D721Med (cell line): ENCODE measurements at places on chromosomes 5 and 9.

DNA sequence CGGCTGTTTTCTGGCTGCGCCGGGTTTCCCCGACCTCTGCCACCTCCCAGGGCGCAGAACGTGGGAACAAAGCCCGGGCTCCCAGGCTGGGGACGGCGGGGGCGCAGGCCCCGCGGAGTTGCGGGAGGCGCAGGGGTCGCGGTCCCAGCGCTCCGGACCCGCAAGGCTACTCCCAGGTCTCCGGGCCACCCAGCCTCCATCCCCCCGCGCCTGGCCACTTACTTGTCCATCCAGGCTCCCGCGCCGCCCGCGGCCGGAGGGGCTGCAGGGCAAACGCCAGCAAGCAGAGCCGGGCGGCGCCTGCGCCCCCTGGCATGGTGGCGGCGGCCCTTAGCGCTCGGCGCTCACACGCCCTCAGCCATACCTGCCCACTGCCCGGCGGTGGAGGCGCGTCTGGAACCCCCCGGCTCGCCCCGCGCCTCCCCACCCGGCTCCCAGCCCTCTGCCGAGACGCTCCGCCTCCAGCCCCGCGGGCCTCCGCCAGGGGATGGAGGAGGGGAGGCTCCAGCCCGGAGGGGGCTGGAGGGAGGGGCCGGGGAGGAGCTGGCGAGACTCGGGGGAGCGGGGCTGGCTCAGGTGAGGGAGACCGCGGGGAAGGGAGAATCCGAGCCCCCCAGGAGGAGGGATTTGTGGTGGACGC, at the start of gene ADAM19:
ADAM19 (minus strand) TSS at position 395 of the 640 bp plus-strand sequence; CDS start at position 316, 79 bp downstream.
- DNase-seq, result peak; percentile 58

DNA sequence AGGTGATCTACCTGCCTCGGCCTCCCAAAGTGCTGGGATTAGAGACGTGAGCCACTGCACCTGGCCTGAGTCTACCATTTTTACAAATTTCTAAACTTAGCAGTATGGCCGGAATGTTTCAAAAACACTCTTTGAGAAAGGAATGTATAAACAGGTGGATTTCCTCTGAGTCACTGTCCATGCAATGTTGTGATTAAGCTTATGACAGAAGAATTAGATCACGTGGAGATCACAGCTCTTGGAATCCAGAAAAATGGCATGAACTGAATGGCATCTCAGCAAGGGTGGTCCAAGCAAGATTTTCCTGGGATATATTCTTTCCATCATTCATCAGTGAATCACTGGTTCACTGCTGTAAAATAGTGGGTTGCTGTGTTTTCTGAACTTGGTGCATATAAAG, 865.0 kb downstream of the PTPRD start:
- DNase-seq, result no peak

GRCh38 chr5:135308245-135308644, 90.8 kb downstream of the MACROH2A1 start:
- no peak for DNase-seq

DNA sequence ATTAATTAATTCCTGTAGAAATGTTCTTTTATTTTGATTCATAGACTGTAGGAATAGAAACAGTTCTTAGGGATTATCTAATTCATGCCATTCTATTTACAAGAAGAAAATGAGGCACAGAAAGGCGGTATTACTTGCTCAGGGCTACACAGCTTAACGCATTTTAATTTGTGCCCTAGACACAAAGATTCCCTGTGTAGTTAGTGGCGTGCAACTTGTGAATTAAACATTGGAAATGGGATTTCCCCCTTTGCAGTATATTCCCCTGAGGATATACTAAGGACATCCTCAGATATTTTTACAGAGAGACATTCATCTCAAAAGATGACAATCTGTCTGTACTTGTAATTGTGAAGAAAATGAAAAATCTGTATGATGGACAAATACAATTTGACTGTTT, 108.1 kb downstream of the SGCD start:
- DNase-seq, result no peak

- DNase-seq, result no peak
These were observed 151.5 kb downstream of the RGS3 start for GRCh38 chr9:113614843-113615648.

DNA sequence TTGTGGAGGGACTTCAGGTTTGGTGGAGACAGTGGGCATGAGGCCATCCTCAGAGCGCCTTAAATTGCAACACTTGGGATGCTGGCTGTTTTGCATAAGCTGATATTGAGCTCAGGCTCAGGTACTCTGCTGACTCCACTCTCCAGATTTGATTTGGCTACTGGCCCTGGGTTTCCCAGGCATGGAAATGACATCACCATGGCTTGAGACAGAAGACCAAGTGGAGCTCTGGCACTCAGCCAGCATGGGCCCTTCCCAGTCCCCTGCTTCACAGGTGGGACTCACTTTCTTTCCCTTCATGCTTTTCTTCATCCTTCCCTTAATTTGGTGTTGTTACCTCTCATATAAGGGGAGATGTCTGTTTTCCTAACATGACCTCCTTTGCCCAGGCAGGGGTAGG, 72.0 kb upstream of the IL12B start:
- no peak for DNase-seq

- no peak for DNase-seq
These were observed 51.2 kb downstream of the SLC1A3 start for GRCh38 chr5:36657563-36657995.

DNA sequence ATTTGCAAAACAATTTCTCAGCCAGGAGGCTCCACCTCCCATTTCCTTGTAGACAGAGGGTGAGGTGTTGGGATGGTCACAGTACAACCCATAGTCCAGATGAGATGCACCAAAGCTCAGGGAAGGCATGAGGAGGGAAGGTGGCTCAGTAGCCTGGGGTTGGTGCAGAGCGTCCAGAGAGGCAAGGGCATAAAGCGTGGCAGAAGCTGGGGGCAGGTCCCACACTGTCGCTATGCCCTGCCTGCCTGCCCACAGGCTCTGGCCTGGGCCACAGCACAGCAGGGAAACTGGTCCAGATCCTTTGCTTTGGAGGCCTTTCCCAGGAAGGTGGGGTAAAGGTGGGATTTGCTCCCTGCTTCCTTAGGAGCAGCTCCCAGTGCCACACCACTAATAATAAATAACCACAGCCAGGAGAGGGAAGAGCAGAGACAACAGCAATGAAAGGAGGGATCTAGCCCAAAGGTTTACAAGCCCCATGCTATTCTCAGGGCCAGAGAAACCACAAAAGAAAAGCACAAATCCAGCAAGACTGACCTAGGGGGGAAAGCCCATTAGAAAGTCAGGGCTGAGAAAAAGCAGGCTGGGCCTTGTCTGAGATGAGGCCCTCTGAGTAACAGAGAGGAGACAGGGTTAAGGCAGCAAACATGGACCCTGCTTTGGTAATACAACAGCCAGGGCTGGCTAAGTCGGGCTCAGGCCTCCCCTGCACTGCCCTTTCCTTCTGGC, 27.2 kb downstream of the PCDHGC5 start:
- DNase-seq, result no peak

DNA sequence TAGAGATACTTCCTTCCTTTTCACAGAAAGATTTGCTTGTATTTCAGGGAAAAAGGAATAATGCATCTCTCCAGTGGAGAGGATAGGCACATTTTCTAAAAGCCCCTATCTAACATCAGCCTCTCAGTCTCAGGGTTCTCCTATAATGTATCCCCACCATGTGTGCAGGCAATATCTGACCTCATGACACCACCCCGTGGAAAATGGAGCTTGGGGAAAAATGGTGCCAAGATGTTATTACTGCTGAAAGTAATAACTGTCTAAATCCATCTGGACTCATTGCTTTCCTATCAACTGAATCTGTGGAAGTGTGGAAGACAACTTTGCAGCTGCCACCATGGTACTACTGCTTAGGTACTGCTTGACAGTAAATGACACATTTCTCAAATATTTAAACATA, 574.3 kb downstream of the LRRC70 start:
- no peak for DNase-seq

DNA sequence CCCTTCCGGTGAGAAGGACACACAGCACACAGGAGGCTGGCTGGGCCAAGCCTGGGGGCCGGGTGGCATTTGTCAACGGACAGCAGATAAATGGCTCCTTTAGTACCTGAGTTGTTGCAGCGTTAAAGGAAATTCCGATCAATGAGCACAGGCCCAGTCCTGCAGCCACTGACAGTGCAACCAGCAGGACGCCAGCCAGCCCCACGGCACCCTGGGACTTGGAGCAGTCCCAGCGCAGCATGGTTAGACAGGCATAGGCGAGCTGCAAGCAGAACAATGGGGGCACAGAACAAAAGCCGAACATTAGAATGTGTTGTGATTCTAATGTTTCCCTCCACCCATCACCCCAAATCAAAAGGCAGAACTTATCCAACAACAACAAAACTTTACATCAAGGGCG, 39.3 kb downstream of the PTCH1 start:
- no peak for DNase-seq

- no peak for DNase-seq
These were observed 8.5 kb downstream of the GOLPH3 start for GRCh38 chr5:32165597-32165996.

DNA sequence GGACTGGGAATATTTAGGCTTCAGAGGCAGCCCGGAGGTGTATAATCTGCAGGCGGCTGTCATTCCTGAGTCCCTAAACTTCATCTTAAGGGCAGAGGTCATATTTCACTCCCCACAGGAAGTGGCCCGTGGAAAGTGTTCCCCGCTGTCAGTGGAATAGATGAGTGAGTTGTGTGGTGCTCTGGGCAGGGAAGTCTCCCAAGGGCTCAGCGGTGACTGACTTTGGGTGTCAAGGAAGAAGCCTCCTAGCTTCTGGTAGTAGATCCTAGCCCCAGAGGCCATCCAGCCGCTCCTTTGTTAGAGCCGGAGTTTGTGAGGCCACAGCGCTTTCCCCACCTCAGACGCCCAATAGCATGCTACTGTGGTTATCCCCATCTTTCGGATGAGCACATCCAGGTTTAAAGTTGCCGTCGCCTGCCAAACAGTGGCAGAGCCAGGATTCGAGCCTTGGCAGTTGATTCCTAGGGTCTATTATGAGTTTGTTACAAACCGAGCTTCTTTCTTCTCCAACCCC, 38.9 kb upstream of the TIFAB start:
- no peak for DNase-seq

GRCh38 chr5:171342362-171343111, 33.5 kb downstream of the TLX3 start:
- DNase-seq, result no peak

- no peak for DNase-seq
These were observed 26.0 kb upstream of the NKD2 start for GRCh38 chr5:982377-983237.

- no peak for DNase-seq
These were observed 67.3 kb downstream of the PSMB7 start for GRCh38 chr9:124347968-124348358.

DNA sequence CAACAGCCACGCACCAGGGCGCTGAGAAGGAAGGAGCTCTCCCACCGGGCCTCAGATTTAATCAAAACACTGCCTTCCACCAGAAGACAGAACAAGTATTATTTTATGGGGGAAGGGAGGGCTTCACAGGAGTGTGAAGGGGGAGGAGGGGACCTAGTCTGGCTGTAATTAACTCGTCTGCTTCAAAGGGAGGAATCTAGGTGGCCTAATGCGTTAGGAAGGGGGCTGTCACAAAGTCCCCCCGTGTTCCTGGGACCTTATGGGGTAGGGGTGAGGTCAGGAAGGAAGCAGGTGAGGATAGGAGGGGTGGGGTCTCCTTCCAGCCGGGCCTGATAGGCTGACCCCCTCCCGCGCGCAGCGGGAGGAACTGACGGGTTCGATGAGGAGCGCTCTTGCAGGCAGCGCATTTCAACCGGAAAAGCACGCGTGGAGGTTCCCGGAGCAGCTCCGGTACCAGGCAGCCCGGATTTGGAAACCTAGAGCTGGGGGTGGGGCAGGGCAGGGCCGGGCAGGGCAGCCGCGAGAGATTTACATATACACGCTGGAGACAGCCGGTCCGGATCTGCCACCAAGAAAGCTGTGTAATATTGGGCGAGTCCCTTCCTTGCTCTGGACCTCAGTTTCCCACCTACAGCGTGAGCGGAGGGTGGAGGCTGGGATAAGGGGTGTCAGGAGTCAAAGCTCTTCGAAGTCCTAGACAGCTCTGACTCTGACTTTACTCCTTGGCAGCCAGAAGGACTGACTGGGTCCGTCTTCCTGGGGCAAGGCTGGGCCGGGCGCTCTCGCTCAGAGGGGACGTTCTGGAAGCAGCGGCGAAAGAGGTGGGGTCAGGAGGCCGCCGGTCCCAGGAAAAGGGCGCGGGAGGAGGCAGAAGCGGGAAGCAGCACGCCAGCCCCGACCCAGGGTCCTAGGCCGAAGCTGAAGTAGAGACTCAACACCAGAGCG, 1.8 kb downstream of the SHB start:
- DNase-seq, result no peak

- no peak for DNase-seq
These were observed 74.5 kb downstream of the CDKN2A start for GRCh38 chr9:21919377-21920362.

GRCh38 chr9:91359734-91360470, 1.8 kb downstream of the AUH start:
- no peak for DNase-seq

DNA sequence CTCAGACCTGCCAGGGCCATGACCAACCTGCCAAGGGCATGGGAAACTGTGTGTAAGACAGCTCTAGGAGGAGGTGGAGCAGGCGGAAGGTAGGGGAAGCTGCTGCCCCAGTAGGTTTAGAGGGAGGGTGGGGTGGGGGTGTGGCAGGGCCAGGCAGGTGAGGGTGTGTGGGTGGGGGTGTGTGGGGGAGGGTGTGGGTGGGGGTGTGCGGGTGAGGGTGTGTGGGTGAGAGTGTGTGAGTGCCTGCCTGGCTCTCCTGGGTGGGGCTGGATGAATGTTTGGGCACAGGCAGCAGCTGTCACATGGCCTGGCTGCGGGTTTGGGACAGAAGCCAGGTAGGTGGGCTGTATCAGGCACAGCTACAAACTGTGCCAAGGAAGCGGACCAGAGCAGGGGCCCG, 8.8 kb upstream of the N4BP3 start:
- DNase-seq, result no peak

DNA sequence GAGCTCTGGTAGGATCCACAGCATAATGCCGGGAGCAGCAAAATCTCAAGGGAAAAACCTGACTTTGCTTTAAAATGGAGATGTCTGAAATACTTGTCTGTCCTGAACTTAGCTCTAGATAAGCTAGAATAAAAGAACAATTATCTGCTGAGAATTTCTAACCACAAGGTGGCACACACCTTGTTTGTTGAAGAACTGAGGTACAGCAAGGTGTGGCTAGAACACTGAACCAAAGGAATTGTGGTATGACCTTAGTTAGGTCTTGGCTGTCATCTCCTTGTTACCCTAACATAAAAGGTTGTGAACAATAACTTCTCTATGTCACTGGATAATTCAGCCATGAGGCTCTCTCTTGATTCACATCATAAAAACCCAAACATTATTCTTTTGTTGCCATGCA, 72.3 kb upstream of the ANXA1 start:
- DNase-seq, result no peak

GRCh38 chr5:176864755-176865154, 34.4 kb downstream of the HK3 start:
- no peak for DNase-seq

- DNase-seq, result no peak
These were observed 168.0 kb downstream of the PRDM9 start for GRCh38 chr5:23675456-23675855.

- no peak for DNase-seq
These were observed 95.6 kb downstream of the SERINC5 start for GRCh38 chr5:80160242-80160641.

DNA sequence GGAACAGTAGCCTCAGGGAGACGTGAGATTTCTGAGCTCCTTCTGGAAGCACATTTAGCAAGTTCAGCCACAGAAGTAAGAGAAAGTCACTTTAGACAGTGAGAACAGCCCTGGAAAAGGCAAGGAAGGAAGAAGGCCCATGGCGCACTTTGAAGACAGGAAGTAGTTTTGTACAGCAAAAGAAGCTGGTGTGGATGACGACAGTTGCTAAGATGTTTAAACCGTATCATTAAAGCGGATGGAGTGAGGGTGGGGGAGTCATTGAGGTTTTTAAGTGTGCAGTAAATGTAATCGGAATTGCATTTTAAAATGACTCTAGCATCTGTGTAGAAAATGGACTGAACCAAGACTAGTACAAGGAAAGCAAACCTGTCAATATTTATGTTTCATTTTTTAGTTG, 15.3 kb upstream of the TRPM3 start:
- DNase-seq, result no peak
